EL (cell line): ENCODE measurements at places on chromosomes 4 and X.

DNA sequence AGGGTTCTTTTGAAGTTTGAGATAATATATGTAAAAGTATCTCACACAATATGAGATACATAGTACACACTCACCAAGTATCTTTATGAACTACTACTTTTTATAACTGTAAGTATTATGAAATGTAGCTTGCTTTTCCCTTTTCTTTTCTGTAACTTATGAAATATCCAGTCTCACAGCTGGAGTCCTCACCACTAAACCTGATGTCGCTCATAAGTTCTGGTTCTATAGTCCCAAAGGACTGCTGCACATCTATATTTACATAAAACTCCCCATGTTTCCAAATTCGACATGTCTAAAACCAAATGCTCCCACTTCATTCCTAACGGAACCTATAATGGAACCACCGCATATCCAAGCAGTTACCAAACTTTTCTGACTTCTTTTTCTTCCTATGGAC is 186.5 kb upstream of the SLC7A11 start:
- DNase-seq, result no peak

DNA sequence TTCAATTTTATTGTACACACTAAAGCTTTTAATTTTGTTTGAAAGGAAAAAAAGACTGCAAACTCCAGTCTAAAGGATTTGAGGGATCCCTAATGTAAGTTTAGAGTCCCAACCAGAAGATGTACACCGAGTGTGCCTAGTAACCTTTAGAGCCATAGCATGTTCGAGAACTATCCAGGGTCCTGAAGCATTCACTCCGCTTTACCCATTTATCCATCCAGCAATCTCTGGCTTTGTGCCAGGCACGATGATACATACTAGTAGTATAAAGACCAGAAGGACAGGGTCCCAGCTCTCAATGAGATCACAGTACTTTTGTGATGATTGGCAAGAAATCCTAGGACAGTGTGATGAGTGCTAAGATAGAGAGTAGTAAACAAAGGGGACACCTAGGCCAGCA is 168.7 kb downstream of the STK32B start:
- DNase-seq, result peak; percentile 33

DNA sequence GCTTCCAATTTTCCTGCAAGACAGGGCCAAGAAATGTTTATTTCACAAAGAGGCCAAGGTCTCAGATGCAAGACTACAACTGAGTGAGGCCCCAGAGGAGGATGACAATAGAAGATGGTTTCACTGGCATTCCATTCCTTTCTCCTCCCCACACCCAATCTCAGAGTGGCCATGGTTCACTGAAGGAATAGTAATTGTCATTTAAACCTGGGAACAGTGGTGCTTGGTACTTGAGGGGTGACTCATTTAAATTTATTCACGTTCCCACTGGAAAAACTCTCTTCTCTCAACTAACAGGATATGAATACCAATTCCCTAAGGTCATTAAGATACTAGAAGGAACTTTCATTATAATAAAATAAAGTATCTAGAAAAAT is 35.3 kb upstream of the CXCL8 start:
- DNase-seq, result peak; percentile 90

GRCh38 chrX:125757794-125758564 is 408.1 kb downstream of the DCAF12L2 start:
- DNase-seq, result no peak

GRCh38 chrX:38318606-38319005 is 8.7 kb downstream of the RPGR start:
- DNase-seq, result no peak

DNA sequence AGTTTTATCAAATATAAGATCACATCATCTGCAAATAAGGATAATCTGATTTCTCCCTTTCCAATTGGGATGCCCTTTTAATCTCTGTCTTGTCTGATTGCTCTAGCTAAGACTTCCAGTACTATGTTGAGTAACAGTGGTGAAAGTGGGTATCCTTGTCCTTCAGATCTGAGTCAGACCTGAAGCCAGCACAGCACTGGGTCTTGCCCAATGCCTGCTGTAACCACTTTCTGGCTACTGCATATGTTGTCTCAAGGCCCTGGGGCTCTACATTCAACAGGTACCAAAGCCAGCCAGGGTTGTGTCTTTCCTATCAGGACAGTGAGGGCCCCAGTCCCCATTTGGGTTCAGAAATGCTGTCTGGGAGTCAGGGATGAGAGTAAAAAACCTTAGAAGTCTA is 90.3 kb downstream of the CYSLTR1 start:
- no peak for DNase-seq

GRCh38 chr4:141131723-141132071 is 1.6 kb downstream of the RNF150 start:
- no peak for DNase-seq

GRCh38 chrX:78330540-78330939 is 3.1 kb upstream of the CYSLTR1 start:
- no peak for DNase-seq

DNA sequence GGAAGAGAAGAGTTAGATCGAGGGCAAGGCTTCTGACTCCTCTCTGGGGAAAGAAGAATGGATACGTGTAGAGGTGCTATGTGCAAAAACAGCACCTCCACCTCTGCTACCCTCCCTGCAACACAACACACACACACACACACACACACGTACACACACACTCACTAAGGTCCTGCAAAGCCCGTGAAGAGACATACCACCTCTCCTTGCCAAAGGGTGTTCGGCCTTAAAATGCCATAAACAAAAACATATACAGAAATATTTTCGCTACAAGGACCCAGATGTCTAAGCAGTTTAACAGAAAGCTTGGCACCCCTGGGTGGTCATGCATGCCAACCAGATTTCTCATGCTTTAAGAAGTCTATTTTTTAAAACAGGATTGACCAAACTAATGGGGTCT is 1.5 kb downstream of the TIFA start:
- DNase-seq, result peak; percentile 29

DNA sequence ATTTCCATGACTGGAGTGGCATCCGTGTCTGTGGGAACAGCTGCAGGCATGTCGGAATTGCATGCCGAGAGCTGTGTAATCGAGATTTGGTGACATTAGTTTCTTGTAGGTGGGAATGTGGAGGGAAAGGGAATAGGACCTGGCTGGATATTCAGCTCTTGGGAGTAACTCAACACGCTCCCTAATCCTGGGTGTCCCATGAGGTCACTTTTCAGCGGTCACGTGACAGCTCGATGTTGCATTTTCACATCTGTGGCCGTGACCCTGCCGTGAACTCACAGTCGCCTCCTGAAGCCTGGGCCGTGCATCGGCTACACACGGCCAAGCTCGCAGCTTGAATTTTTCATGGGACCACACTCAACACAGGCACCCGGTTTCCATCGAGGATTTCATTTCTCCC is 25.8 kb upstream of the PSAPL1 start:
- DNase-seq, result peak; percentile 8

DNA sequence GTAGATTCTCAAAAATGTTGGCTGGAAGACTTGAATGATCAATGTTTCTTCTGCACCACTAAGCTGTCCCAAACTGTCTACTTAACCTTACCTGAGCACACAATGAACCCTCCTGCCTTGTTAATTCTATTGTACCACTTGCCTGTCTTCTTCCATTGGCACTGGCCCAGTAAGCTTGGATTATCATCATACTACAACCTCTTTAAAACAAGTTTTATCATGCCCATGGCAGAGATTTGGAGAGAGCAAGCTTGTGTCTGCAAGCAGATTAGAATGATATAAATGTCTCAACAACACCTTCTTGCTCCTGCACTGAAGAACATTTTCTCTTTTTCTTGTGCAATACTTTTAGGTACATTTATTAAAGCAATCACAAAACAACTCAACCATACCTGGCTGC is 74.0 kb upstream of the VMA21 start:
- no peak for DNase-seq

DNA sequence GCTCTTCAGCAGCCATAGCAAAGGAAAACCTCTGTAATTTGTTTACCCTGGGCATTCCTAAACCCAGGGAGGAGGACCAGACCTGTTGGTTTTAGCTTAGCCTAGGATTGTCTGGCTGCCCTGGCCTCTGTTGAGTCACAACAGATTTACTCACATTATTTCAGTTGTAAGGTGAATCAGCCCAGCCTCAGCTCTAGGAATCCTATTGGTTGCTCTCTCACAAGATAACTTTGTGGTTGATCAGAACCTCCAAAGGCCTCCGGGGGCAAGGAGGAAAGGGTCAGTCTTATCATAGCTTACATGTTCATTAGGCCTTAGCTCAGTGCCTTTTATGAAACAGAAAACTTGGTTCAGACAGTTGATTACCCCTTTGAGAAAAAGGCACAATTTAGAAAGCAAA is 41.0 kb downstream of the PDK3 start:
- DNase-seq, result peak; percentile 38

- DNase-seq, result no peak
These were observed 7.1 kb downstream of the RASL11B start for GRCh38 chr4:52869196-52869595.
